ENCODE measurements at places on chromosomes 12 and 14. TPM values are rescaled to one million over a fixed set of nuclear protein-coding genes. Genes with fewer than 3 reads are reported as not detected.

DNA sequence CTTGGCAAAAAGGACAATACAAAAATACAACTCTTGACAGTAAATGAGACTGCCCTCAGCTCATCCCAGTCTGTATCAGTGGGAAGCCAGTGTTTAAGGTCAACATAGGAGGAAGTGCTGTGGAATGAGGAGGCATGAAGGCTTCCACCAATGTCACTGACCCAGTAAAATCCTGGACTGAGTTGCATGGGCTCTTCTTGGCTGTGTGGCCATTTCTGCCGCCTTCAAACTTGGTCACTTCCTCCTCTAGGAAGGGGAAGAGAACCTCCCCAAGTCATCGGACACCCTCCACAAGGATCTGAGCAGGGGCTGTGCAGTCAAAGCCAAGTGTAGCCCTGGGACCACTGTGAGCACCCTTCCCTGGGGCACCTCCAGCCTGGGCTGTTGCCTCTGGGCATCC is 11.9 kb downstream of the GPR68 start:
- no peak for DNase-seq

GRCh38 chr12:114237230-114237629 is 168.7 kb downstream of the TBX5 start:
- no peak for DNase-seq

ZDHHC22 gene
- total RNA-seq: not detected

DNA sequence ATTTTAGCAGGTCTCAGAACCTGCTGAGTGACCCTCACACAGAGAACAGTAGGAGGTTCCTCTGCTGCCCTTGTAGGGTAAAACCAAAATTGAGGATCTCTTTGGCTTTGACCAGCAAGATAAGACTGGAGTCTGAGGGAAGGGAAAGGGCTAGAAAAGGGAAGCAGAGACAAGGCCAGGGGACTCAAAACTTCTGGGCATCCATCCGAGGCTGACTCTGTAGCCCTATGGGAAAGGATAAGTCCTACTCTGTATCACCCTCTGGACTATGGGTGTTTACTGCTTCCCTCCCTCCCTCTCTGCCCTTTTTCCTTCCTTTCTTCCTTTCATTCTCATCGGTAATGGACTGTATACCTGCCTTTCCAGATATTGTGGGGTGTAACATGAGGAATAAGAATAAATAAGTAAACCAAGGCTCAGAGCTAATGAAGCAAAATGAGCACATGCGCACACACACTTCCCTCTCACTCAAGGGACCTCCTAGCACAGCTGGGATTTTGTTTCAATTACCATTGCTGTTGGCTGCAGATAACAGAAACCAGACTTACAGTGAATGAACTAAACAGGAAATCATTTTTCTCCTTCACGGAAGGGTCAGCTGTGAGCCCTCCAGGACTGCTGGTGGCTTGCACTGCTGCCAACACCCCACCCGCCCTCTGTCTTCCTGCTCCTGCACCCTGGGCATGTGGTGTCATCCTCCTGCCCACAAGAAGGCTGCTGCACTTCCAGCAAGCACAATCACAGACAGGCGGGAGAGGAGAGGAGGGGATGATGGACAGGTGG is 404.4 kb upstream of the CCDC196 start:
- no peak for DNase-seq

DNA sequence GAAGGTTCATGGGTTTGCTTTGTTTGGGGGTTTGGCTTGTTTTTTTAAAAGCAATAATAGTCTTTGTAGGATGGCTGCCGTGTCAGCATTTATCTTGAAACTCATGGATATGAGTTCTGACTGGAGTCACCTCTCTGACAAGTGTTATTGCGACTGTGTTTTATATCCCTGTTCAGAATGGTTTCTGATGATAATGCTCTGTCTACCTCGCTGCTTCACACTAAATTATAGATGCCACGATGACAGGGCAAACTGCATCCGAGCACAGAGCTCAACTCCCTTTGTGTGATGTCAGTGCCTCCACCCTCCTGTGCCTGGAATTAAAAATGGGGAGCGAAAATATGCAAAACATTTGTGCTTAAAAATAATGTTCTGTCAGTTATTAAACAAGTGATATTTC is 250.8 kb downstream of the EGLN3 start:
- DNase-seq: no peak

VRK1 gene
- total RNA-seq: 51.3 TPM

DNA sequence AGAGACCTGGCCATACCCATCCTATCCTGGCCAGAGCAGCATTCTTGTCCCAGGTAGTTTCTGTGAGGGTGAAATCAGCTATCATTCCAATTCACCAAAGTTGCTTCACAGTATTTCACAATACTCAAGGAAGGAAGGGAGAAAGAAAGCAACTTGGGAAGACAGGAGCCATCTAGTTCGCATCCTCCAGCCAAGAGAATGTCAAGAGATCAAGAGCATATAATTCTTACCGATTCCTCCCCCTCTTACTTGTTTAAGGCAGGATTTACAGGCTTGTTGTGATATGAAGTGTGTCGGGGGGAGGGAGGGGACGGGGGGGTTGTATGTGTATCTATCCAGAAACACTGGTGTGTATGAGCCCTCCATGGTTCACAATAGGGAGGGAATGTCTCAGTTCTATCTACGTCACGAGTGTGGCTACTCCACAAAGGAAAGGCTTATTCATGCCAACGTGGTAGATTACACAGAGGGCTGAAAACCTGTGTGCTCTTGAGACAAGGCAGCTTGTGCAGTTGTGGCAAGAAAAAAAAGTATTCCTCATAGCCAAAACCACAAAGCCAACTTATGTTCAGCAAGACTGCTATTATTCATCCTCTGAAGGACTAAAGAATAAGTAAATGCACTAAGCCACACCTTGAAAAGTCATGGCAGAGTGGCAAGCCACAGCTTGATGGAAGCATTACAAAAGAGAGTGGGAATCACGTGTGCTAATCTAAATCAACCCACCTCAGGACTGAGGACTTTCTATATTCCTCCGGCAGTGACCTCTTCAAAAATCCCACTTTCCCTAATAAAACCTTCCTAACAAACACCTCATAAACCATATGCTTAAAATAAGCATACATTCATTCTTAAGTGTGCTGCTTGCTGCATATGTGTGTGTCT is 35.0 kb downstream of the CORO1C start:
- DNase-seq: no peak

FSCB gene
- total RNA-seq: not detected

FKBP3 gene
- 87.6 TPM for total RNA-seq

ANAPC7 gene
- 69.1 TPM for total RNA-seq

MGP gene
- not detected for total RNA-seq

DNA sequence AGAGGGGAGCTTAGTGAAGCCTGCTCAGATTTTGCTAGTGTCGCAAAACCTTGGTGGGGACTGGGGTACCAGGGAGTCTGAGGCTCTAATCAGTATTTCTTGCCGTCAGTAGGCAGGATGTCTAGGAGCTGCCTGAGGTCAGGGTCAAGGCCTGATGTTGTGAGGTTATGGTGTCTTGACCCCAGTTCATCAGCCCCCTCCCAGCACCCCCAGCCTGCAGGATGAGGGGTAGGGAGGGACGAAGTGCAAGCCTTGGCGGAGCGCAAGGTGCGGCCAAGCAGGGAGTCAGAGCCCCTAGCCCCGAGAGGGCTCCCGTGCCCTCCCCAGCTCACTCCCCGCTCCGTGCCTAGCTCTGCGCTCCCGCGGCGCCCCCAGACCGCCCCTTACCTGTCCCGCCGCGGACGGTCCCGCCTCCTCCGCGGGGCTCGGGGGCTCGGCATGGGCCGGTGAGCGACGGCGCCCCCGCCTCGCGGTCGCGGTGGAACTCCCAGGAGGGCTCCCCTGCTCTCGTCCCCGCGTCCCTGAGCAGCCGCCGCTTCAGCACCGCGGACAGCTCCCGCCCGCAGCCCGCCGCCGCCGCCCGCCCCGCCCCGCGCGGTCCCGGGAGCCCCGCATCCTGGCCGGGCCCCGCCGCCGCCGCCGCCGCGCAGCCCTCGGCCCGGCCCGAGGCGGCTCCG is 347 bp downstream of the SYNDIG1L start:
- DNase-seq: no peak

DNA sequence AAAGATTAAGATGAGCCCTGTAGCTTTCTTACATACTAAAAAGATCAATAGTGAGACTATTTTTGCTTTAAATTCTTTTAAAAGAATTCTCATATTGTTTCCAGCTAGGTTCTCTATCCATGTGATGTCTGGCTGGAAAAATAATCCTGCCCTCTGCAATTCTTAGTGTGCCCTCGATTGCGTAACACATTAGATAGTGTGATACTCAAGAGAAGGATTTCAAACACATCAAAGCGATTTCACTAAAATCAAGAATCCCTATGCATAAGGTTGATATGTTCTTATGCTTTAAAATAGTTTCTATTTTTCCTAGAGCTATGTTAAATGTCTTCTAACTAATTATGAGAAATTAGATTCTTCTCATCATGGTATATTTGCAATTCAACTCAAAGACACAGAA is 127.3 kb upstream of the PLEKHA5 start:
- DNase-seq: no peak

IL23A gene
- 0.35 TPM for total RNA-seq

SERPINA12 gene
- not detected for total RNA-seq

DNA sequence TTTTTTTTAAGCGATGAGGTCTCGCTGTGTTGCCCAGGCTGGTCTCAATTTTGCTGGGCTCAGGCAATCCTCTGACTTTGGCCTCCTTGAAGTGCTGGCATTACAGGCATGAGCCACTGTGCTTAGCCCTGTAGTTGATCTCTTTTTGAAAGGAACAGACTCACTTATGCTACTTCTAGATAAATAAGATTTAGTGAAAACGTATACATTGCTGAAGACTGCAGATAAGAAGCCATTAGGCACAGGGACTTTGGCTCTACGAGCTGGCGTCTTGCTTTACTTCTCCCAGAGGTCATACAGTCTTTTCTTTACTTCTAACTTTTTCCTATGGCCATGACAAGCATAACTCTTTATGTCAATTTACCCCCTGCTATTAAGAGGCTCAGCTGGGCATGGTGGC is 9.4 kb downstream of the PTGR2 start:
- no peak for DNase-seq

MAP4K5 gene
- 23.9 TPM for total RNA-seq

DNA sequence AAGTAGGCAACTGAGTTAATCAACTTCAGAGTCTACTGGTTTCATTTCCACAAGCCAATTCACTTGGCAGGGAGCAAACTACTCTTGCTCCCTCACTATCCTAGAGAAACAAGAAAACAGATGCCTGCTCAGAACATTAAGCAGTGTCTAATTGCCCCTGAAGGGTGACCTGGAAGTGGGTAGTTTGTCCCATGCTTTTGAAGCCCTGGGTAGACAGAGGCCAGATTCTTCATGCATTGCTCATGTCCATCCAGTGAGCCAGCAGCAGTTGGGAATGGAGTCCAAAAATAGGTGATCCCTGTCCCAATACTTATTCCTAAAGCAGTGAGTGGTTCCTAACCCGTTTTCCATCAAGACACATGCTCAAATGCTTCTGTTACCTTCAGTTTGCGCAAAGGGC is 48.8 kb downstream of the BICDL1 start:
- no peak for DNase-seq

MYO1A gene
- 5.3 TPM for total RNA-seq

FOXM1 gene
- 25.9 TPM for total RNA-seq

DNA sequence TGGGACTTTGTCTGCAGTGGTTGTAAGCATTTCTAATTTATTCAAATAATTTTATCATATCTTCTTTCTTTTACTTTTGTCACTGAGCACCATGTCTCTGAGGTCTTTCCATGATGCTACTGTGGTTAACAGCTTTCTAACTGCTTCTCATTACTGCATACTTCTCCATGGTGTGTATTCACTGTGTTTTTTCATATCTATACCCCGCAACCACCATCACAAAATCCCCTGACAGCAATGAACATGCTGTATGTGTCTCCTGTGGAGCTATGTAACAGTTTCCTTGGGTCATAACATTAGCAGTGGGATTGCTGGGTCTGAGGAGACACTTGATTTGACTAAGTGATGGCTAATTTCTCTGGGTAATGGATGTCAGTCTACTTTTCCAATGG is 29.2 kb upstream of the CHST11 start:
- DNase-seq: no peak

Data from HepG2 (cell line).